ENCODE measurements at places on chromosomes 1 and 21.

- DNase-seq = no peak
Observed at GRCh38 chr1:71755441-71755840, 526.9 kb downstream of the NEGR1 start.

- DNase-seq = no peak
Observed at GRCh38 chr1:183611021-183611420, 20.8 kb upstream of the NCF2 start.

DNA sequence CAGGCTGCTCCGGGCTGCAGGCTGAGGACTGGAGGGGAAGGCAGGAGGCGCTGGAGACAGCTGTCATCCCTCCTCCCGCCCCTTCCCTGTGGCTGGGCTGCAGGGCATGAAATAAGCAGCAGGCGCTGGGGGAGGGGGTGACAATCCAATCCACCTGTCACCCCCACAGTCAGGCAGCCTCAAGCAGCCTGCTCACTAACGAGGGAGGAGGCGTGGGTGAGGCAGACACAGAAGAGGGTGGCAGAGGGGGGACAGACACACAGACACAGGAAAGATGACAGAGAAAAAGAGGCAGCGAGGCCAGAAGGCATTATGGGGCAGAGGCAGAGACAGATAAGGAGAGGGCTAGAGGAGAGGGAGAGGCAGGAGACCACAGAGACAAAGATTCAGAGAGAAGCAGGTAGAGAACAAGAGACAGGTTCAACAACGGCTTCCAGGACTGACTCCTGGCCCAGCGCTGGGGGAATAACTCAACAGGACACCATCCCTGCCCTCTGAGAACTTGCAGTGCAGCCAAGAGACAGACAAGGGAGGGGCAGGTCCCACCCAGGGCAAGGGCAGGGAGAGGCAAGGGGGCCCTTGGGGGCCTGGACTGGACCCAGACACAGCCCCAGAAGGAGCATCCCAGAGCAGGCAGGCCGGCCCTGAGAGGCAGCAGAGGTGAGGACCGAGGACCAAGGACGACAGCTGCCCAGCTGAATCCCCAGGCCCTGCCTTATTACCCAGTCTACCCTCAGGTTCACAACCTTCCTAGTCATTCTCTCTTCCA, 11.2 kb downstream of the MEF2D start:
- no peak for DNase-seq

GRCh38 chr1:92980732-92981647, 19.7 kb upstream of the DIPK1A start:
- no peak for DNase-seq

- DNase-seq = peak; percentile 98
Observed at GRCh38 chr1:183841950-183842794, 37.3 kb downstream of the RGL1 start.

DNA sequence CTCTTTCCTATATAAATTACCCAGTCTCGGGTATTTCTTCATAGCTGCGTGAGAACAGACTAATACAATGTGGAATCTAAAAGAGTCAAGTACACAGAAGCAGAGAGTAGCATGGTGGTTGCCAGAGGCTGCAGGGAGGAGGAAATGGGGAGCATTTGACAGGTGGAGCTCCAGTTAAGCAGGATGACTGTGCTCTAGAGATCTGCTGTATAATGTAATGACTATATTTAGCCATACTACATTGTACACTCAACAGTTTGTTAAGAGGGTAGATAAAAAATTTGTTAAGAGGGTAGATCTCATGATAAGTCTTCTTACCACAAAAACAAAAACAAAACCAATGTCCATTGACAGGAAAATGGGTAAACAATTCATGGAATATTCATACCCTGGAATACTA, 82.1 kb downstream of the MT1HL1 start:
- DNase-seq = no peak

DNA sequence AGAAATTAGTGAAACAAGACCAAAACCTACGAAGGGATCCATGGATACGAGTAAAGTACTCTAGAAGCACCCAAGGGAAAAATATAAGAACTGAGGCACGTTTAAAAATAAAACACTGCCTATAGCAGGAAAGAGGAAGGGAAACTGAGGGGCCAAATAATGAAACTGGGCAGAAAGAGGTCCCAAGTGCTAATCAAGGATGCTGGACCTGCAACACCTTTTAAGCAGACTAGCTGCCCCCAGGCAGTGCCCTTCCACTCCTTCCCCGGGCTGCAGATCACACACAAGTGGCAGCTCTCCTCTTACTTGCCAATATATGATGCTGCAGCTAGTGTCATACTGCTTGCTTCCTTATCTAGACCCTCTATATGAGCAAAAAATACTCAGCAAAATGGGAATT, 7.6 kb upstream of the OTUD7B start:
- DNase-seq = no peak
